ENCODE measurements at places on chromosomes 7 and 10.

GRCh38 chr10:22491931-22492615 is 146.8 kb downstream of the SPAG6 start:
- DNase-seq: no peak

DNA sequence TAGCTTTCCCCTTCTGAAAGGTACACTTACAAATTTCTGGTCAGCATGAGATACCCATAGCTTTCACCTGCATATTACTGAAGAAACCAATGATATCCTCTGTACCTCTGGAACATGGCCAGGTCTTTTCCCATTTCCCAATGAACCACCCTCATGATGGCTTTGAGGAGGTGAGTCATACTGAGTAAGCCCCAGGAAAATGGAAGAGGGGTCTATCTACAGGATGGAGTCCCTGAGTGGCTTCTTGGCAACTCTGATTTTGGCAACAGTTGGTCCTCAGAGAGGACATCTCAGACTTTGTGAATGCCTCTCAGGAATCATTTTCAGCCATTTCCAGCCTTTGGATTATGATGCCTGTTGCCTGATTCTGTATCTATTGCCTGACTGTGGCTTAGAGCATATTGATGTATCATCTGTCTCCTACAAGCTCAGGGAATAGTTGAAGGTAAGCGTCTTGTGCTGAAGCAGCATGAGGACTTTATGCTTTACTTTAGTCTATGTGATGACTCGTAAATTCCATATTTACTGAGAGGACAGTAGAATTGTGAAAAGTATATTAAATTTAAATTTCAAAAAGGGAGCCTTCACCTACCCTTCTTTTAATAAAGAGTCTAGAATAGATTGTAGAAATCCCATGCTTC is 84.7 kb upstream of the DKK1 start:
- no peak for DNase-seq

GRCh38 chr10:118952493-118953295 is 76.8 kb upstream of the NANOS1 start:
- DNase-seq: no peak

- DNase-seq: no peak
These were observed 825 bp downstream of the RAB11FIP2 start for GRCh38 chr10:118045837-118046394.
